Fibroblast of the aortic adventitia (primary cell): ENCODE measurements at places on chromosomes 4 and X. TPM values are rescaled to one million over a fixed set of nuclear protein-coding genes. Genes with fewer than 3 reads are reported as not detected.

MAGED4 gene
- total RNA-seq = 13.7 and 14.7 TPM in 2 replicates

ADAM29 gene
- not detected in 2 replicates for total RNA-seq

GRCh38 chrX:68827848-68828624 is 785 bp upstream of the EFNB1 start:
- peak; percentile 84 for DNase-seq

DNA sequence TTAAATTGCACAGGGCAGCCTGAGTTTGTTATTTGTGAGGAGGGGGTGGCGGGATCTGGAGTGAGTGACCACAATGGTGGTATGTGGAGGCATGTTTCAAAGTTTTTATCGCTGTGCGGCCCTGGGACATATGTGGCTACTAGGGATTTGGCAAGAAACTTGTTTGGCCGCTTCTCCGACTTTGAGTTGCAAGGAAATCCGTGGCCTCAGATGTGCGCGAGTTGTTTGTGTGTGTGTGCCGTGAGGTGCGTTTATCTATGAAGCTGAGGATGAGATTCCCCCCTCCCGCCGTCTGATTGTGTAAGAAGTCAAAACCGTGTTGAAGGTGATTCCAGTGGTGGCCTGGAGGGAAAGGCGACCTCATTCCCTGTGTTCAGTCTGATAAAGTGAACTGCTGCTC is 1.4 kb downstream of the JADE3 start:
- peak; percentile 34 for DNase-seq

TMEM35A gene
- total RNA-seq = 2.5 and 14.4 TPM in 2 replicates

- DNase-seq = no peak
These were observed 42.8 kb downstream of the ELOVL6 start for GRCh38 chr4:110155654-110156053.

ADAMTS3 gene
- 5.0 and 20.3 TPM in 2 replicates for total RNA-seq

GRCh38 chr4:170111085-170111484 is 21.3 kb upstream of the AADAT start:
- no peak for DNase-seq

DNA sequence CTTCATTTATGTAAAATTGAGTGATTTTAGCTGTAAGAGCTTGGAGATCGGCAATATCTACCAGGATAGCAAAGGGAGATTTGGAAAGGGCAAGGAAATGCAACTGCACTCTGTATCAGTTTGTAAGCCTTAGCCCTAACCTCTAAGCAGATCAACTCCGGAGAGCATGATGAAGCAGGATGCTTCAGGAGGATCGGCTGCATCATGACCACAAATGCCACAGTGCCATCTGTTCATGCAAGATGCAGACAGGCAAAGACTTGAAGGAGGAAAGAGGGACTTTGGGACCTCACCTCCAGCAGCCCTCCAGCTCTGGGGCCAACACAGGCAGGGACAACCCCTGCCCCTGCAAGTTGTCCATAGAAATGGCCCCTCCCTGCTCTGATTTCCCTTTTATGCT is 377.6 kb upstream of the GATB start:
- DNase-seq = no peak

HEPH gene
- 29.5 and 52.8 TPM in 2 replicates for total RNA-seq

DNA sequence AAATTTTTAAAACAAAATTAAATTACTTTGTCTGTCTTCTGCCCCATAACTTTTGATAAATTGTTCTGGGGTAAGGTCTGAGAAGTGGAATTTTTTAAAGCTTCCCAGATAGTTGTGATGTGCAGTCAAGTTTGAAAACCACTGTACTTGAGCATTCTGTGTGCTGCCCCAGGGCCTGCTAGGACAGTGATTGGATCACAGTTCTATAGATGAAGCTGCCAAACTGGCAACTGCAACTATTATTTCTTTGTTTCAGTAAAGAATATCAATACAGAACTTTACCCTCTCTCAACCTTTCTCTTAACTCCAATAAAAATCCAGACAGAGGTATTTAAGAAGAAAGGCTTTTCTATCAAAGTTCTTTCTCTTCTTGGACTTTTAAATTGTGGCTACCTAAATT is at the start of gene OPRPN:
Gene OPRPN (plus strand): TSS at position 361 of the 400 bp plus-strand sequence. CDS start 1,346 bp downstream, outside the sequence.
- no peak for DNase-seq

DNA sequence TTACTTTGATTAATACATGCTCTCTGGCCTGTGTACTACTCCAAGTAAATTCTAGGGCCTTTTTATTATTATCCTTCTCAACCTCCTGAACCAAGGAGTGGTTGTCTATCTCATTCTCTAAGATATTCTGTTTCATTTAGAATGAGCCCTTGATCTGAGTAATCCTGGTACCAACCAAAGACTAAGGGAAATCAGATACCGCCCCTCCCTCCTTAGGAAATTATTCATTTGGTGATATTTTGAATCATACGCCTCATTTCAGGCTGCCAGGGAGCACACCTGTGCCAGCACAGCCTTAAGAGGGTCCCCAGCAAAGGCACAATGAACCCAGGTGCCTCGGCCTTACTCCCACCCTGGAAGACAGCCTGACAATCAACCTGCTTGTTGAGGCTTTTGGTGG is 73.2 kb upstream of the STARD8 start:
- no peak for DNase-seq

DNA sequence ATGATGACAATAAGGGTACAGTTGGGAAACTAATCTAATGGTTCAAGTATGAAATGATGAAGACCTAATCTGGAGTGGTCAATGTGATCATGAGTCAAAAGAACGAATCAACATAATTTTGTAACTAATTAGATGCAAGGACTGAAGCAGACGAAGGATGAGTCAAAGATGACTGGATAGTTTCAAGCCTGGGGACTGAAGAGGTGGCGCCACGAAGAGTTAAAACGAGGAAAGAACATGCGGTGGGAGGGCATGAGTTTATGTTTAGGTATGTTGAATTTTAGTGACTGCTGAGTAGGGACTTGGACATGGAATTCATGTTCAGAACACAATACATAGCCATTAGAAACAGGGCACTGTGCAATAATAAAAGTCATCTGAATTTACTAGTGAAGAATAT is 221.5 kb upstream of the FAM241A start:
- DNase-seq = no peak

AR gene
- 4.8 and 6.3 TPM in 2 replicates for total RNA-seq

DNA sequence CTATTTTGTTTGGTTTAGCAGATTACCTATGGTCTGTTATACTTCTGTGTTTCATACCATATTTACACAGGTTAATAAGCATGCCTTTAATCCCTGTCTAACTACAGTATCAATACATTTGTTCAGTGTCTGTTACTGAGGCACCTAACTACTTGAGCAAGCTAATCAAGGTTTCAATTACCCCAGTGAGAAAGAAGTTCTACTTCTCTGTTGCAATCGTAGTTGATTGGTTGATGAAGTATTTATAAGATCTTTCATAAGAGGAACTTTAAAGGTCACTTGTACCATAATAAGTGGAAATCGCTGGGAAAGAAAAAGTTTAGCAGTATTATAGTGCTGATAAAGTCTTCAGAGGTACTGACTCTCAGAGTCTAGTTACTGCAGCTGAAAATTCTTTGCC is 490.6 kb downstream of the RPA4 start:
- no peak for DNase-seq

CHIC1 gene
- total RNA-seq = 17.5 and 17.7 TPM in 2 replicates

- DNase-seq = no peak
These were observed 93.8 kb downstream of the MBNL3 start for GRCh38 chrX:132395026-132395425.

DNA sequence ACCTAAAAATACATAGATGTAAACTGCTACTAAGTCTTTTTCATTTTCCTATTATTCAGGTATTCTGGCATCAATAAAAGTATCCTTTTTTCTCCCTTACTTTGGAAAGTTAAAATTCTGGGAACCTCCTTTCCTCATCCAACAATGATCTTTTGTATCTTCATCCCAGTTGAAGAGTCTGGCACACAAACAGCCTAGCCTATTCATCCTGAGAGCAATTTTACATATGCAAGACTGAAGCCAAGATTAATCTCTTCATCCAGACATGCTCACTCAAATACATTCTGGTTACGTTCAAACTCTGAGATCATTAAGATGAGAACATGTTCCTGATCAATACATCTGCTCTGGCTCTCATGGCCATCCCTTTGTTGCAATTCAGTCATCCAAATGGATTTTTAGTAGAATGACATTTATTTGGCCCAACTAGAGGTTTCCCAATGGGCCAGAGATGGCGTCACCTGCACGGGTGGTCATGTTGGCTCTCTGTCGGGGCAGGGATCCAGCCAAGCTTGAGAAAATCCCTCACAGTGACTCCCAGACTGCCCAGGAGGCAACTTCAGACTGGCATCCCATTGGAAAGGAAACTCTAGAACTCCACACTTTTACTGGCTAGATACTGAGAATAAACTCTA is 135.3 kb upstream of the VCX2 start:
- DNase-seq = no peak

GRCh38 chrX:88735835-88736234 is 11.2 kb upstream of the CPXCR1 start:
- no peak for DNase-seq

- peak; percentile 59 for DNase-seq
These were observed 309.4 kb downstream of the MAPK10 start for GRCh38 chr4:86050496-86050895.

DNA sequence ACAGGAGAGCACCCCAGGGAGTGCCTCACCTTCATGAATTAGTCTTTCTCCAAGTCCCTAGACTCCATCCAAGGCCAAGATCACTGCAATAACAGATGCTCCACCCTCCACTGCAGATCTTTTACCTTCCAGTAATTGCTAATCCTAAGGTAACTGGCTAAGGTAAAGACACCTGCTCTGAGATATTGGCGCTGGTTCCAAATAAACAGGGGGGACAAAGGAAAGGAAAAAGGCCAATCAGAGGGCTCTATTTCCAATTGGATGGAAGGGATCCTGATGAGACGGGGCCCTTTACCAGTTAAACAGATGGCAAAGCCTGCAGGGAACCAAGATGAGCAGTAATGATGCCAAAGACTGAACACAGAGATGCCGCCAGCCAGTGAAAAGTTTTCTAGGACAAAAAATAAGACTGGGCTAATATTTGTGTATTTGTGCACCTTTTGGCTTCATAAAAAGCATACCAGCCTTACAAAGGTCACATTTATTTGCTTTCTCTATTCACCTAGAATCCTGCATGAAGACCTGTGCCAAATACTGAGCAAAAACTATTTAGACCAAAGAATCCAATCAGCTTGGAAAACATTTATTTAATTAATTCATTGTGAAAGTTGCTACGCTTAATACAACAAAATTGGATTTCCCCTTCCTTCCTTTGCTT is 148.5 kb downstream of the PPP3CA start:
- DNase-seq = no peak

DNA sequence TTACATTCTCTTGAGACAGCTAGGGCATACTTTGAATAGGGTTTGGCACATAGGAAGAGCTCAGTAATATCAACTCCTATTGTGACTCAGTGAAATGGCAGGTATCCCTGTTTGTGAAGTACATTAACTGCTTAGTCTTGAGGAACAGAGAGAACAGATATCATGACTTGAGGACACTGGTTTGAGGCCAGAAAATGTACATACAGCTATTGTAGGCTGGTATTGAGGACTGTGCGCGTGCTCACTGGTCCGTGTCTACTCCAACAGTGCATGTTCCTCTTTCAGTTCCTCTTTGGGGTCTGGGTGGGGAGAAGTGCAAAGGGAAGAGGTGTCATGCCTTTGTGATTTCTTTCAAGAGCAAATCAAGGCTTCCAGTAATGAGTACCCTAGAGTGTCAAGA is 34.6 kb upstream of the TBC1D9 start:
- DNase-seq = peak; percentile 13

ZNF41 gene
- total RNA-seq = 10.1 and 10.5 TPM in 2 replicates

DDIT4L gene
- 10.8 and 17.7 TPM in 2 replicates for total RNA-seq

DNA sequence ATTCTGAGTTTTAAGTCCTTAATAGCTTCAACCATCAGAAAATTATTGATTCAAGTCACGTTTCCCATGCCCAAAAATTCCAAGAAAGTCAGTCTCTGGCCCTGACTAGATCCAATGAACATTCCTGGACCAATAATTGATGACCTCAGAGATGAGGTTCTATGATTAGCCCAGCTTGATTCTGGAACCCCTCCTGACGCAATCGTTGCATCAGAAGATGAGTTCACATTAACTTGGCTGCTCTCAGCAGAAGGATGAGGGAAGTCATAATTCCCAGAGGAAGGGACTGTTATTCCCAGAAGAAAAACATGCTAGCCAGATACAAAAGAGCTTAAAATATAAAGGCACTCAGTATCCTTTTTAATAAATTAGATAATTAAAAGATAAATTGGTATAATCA is 34.3 kb upstream of the CPEB2 start:
- peak; percentile 15 for DNase-seq

AMER1 gene
- total RNA-seq = 2.0 and 3.6 TPM in 2 replicates

DNA sequence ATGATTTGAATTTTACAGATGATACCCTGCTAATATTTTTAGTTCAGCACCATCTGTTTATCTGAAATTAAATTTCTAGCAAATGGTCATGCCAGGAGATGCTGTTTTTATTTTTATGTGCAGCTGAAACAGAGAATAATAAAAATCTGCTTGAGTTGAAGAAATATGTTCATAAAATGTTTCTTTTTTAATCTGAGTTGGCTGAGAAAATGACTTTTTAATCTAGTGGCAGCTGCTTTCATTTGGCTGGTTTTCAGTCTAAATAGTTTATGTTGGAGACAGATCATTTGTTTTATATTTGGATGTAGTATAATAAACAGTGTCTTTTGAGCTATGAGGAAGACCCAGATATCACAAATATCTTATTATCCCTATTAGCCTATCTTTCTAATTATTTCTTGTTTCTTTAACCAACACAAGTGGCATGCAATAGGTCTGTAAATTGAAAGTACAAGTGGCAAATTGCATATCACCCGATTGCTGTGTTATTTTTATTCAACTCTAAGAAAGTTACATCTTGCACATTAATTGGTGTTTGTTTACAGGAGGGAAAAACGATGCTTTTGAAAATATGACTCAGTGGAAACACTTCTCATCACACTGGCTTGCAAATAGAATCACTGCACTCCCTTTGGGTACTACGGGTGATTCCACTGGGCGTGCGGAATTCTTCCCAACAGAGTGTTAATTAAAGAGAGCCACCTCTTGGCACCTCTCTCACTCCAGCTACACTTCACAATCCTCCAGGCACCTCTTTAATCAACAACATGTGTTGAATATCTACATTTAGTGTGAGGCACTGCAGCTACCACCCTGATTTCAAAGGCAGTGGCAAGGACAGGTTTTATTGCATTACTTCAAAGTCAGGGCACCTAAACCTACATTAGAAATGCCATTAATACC is 51.7 kb upstream of the AP1S2 start:
- DNase-seq = no peak

IL1RAPL2 gene
- total RNA-seq = 0.27 TPM in 1 of 2 replicates, not detected in the other

DNA sequence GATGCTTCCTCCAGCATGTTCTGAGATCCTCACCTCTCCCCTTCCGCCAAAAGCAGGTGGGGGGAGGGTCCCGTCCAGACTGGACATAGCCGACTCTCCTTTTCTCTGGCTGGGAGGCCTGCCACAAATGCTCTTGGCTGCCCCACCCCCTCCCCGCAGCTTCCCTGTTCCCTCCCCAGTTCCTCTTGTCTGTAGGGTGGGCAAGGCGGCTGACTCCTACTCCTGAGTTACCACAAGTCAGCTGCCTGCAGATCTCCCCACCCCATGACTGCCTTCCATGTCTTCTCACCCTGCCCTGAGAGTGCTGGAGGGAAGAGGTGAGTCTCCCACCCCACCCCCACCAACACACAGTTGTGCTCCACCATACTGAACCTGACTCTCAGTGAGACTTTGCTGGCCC is 2.9 kb downstream of the ATP6AP1 start:
- no peak for DNase-seq

ASMT gene
- not detected in 2 replicates for total RNA-seq

ITGB1BP2 gene
- total RNA-seq = 2.6 and 6.2 TPM in 2 replicates
